Omental fat pad (tissue), 4 donors: ENCODE measurements at places on chromosomes 2 and 18. TPM values are rescaled to one million over a fixed set of nuclear protein-coding genes. Genes with fewer than 3 reads are reported as not detected.

The DCDC2C gene
- not detected for total RNA-seq

The WNT10A gene
- 0.36 TPM for total RNA-seq

The SPATA3 gene
- not detected for total RNA-seq

DNA sequence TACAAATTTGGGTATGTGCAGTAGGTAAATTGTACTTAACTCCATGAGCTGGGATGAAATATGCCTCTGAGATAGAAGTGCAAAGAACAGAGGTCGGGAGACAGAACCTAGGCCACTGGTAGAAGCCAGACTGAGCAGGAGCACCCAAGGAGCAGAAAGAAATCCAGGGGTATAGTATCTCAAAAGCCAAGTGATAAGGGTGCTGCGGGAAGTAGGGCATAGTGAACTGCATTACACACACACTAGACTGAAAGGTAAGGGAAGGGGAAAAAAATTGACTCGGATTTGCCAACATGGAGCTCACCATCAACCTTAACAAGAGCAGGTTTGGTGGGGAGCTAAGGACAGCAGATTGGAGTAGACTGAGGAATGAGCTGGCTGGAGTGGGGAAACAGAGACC, 89.3 kb upstream of the TMEM247 start:
- no peak for DNase-seq

DNA sequence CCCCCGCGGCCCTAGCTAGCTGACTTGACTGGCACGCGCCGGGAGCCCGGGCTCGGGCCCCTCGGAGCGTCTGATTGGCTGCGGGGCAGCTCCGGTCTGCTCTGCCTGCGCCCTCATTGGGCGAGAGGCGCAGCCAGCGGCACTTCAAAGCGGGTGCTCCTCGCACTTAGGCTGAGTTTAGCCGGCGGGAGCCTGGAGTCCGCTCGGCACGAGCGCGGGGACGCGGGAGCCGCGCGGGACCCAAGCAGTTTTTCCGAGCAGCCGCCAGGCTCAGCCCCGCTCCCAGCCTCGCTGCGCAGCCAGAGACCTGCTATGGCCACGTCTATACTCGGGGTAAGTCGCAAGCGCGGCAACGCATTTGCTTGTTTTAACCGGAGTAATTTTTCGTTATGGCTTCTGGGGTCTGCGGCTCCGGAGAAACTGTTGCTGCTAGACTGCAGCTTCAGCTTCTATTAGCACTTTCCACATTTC, at the start of gene SP9:
SP9 (plus strand) TSS at position 174 of the 471 bp plus-strand sequence; CDS start at position 313, 139 bp downstream.
- DNase-seq: no peak

DNA sequence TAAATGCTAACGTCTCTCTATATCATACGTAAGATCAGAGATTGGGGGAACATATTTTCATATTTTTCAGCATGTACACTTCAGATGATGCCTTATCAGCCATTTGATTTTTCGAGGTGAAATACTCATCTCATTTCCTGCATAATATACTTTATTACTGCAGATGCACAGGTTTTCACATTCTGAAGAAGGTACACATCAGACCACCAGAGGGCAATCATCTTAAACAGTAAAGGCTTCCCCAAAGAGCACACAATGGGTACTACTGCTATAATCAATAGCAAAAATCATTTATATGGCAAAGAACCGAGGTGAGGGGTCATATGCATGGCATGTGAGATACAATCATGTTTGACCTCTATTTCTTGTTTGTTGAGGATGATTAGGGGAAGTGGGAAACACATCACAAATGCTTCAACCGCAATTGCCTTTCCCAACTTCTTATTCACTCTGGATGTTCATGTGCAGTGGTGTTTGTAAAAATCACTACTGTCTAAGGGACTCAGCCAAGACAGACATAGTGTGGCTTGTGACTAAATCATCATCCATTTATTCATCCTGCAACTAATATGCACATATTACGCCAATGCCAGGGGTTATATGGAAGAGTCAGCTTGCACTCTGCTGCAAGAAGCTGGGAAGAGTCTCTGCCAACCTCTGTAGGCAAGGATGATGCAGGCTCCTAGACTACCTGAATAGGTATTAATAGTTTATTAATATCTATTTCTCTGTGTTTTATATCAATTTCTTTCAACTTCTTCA, 118.7 kb downstream of the EPB41L3 start:
- DNase-seq: no peak
